Smooth muscle cell of the brain vasculature (primary cell): ENCODE measurements at places on chromosomes 12 and 14.

GRCh38 chr12:102314821-102315220, 117.2 kb upstream of the PMCH start:
- DNase-seq = no peak

GRCh38 chr12:124449623-124450375, 117.6 kb downstream of the NCOR2 start:
- DNase-seq = no peak

GRCh38 chr12:54195737-54196347, 7.1 kb upstream of the SMUG1 start:
- no peak for DNase-seq

GRCh38 chr14:77184396-77185092, 2.9 kb downstream of the TMEM63C start:
- DNase-seq = no peak

GRCh38 chr12:89138048-89138852, 214.1 kb downstream of the DUSP6 start:
- no peak for DNase-seq

GRCh38 chr12:116142936-116143898, 134.3 kb downstream of the MED13L start:
- DNase-seq = no peak

- no peak for DNase-seq
These were observed 1.4 kb upstream of the APOBEC1 start for GRCh38 chr12:7667125-7667524.

DNA sequence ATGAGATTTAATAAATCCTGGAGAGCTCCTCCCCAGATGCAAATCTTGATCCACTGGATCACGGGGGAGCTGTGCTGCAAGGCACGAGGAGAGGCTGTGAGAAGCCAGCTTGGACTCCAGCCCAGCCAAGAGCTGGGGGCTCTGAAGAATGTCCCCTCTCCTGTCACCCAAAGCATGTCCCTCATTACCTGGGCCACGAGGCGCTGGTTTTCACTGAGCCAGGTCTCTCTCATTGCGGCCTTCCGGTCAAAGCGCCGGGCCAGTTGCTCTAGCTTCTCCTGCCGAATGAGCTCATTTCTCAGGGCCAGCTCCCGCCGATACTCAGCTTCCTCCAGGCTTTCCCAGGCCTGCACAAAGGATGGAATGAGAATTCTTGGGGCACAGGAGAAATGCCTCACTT, 83.3 kb downstream of the SPTB start:
- no peak for DNase-seq
